ENCODE measurements at places on chromosomes 13 and 19.

GRCh38 chr19:4063369-4064148 lies 3.1 kb downstream of the ZBTB7A start:
- ATAC-seq, result no peak

DNA sequence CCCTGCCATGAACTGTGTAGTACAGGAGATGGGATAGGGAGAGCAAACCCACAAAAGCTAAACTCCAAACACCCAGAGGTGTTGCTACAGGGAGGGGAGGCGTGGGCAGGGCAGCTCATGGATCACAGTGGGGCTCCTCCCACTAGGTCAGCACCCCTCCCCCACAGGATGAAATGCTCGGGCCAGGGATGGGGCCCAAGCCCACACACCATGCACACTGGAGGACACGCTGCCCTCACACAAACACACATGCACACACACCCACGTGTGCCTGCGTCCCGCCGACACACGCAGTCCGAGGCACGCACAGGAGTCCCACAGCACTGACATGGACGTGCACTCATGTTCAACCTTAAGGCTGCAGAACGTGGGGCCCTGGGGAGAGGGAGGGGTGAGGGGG lies 6.0 kb upstream of the CCNP start:
- ATAC-seq, result no peak

- ATAC-seq, result no peak
Measured at GRCh38 chr19:48780631-48781391, 25.5 kb downstream of the FGF21 start.

GRCh38 chr19:375395-376110 lies 31.0 kb upstream of the MIER2 start:
- no peak for ATAC-seq

DNA sequence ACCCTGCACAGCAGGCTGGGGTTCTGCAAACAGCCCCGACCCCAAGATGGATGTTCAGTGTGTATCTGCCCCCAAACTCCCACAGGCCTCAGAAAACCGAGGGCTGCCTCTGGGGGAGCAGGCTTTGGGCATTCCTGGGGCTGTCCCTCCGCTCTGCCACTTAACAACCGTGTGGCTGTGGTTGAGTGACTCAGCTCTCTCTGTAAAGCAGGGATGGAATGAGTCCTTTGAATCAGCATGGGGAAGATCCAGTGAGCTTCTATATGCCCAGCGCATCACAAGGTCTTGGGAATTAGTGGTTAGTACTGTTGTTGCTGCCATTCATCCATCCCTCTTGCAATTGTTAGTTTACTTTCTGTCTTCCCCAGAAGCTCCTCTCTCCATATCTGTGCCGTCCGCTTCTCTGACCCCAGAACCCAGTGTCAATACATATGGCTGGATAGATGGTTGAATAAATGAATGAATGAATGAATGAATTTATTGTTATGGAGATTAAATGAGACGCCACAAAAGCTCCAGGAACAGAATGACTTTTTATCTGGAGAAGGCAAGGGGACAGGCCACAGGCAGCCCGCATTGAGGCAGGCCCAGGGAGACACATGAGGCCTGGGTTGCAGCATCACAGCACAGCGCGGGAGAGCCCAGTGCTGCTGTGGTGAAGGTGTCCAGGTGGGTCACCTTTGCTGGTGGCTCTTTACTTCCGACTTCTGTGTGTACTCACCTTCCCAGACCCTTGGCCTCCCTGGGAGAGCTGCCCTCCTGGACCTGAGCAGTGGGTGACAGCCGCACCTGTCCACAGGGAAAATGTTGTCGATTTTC lies 89.2 kb downstream of the RGCC start:
- peak; percentile 28 for ATAC-seq

- no peak for ATAC-seq
Measured at GRCh38 chr13:23629566-23630272, 59.5 kb downstream of the TNFRSF19 start.

GRCh38 chr13:40269086-40269485 lies 397.4 kb downstream of the FOXO1 start:
- ATAC-seq, result no peak

DNA sequence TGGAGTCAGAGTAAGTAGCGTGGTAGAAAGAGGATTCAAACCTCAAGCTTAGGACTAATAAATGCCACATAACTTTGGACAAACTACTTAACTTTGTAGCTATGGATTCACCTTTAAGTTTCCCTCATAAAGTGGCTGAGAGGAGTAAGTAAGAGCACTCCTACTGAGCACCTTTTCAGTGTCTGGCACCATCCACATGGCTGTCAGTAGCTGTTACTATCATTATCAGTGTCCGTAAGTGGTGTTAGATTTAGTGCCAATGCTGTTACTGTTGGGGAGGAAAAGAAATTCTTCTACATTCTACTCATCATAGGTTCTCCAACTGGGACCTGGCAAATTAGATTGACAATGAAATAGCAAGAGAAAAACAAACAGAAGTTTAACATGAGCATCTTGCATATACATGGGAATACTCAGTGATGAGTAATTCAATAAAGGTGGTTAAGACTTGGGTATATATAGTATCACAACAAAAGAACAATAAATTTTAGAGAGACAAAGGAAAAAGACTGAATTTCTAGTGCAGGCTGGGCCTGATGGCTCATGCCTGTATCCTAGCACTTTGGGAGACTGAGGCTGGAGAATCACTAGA lies 165.6 kb upstream of the NBEA start:
- ATAC-seq, result no peak

- no peak for ATAC-seq
Measured at GRCh38 chr13:94174009-94174408, 305.5 kb downstream of the DCT start.

GRCh38 chr19:55041627-55042343 lies 3.7 kb upstream of the GP6 start:
- peak; percentile 69 for ATAC-seq

DNA sequence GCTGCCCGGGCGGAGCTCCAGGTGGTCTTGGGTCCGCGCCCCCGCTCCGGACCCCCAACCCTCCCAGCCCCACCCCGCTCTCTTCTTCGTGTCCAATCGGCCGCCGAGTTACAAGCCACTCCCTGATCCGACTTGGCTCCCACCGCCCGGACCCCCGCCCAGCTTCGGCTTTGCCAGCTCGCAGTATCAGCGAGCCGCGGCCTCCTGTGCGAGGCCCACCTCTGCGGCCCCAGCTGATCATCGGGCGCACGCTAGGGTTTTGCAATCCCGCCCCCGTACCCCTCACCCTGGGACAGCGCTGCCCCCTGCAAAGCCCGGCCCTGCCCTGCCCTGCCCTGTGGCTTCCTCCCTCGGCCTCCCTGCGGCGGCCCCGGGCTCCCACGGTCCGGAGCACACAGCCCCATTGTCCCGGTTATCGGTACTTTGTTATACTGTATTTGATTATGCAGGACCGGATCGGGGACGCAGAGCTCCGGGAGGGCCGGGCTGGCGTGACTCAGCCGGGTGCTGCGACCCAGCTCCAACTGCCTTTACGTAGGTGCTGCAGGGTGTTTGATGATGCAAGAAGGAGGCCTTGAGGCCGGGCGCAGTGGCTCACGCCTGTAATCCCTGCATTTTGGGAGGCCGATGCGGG lies 598 bp upstream of the LPAR2 start:
- peak; percentile 39 for ATAC-seq

- ATAC-seq, result no peak
Measured at GRCh38 chr13:93861818-93862217, 617.7 kb downstream of the DCT start.

DNA sequence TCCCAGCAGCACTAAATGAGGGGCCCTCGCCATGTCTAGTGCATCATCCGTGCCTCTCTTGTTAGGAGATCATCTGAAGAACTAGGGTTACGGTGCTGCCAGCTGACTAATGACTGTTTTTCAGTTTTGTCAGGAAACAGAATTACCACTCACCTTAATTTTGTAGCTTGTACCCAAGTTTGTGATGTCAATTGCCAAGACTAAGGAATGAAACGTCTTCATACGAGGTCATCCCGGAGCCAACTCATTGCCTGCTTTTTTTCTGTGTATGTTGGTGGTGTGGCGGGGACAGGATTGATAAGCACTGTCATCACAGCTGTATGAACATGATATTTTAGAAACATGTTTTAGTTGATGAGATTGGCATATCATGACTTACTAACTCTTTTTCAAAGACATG lies 100.6 kb downstream of the TNFRSF19 start:
- ATAC-seq, result no peak

DNA sequence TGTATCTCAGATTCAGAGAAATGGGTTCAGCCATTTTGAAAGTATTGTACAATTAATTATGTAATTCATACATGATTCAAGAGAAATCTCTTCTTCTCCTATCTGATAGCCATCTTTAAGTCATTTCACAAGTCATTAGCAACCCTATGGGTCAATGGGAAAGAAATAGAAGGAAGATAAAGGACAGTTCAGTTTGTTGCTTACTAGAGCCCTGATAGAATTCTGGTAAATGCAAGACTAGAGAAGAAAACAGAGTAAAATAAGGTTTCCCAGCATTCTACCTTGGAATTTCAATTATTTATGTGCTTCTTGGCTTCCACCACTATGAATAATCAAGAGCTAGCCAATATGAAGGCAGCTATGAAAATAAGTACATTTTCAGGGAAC lies 117.7 kb downstream of the LHFPL6 start:
- ATAC-seq, result no peak

- no peak for ATAC-seq
Measured at GRCh38 chr13:95067303-95067702, 233.9 kb downstream of the ABCC4 start.

- no peak for ATAC-seq
Measured at GRCh38 chr13:112802802-112803195, 113.0 kb downstream of the ATP11A start.

DNA sequence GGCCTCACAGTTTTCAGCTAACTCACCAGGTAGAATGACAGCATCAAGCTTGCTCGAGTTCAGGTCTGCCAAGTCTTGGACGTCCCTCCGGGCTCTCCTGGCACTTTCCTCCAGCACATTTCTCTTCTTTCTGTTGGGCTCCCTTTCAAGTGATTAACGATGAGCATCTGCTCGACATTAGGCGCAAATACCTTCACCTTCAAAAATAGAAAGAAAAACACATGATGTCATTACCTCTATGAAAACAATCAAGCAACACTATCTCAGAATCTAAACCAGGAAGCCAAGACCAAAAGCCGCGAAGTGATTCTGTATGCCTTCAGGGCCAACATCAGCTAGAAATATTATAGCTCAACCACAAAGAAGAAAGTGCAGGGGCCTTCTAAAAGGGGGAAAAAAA lies 15.4 kb upstream of the CLN5 start:
- no peak for ATAC-seq

DNA sequence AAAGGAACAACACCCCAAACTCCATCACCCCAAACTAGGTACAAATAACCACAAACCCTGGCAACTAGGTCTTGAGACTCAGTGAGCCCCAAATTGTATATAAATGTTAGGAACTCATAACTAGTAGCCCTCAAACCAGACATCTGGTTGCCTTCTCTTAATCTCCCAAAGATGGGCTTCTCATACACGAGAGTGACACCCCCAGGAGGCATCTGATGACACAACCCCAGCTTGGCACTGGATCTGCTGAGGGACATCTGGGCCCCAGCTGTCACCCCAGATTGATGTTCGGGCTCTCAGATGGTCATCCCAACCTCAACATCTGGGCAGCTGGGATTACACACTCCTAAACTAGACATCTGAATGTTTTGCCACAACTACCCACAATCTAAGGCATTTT lies 14.8 kb downstream of the RABAC1 start:
- no peak for ATAC-seq

DNA sequence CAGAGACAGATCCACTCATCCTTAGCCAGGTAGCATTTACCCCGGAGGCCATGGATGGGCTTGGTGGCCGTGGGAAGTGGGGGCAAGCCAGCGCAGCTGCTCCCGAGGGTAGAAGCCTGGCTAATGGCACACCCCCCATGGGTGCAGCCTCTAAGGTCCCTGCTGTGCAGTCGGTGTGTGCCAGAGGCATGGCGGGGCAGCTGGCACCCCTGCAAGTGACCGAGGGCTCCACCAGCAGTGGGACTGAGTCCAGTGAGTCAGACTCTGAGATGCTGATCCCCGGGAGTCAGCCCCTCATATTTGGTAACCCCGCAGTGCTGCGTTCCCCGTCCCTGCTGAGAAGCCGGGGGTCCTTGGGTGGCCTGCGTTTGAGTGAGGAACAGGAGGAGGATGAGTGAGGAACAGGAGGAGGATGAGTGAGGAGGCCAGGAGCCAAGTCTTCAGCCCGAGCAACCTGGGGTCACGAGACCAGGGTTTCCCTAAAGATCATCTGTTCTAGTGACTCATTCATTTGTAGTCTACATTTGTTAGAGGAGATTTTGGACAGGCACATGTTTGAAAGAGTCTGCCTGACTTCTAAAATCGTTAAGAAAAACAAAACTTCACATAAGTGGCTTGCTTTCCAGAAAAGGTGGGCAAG lies 180.7 kb downstream of the STK24 start:
- no peak for ATAC-seq

- no peak for ATAC-seq
Measured at GRCh38 chr13:94311893-94312292, 167.6 kb downstream of the DCT start.

DNA sequence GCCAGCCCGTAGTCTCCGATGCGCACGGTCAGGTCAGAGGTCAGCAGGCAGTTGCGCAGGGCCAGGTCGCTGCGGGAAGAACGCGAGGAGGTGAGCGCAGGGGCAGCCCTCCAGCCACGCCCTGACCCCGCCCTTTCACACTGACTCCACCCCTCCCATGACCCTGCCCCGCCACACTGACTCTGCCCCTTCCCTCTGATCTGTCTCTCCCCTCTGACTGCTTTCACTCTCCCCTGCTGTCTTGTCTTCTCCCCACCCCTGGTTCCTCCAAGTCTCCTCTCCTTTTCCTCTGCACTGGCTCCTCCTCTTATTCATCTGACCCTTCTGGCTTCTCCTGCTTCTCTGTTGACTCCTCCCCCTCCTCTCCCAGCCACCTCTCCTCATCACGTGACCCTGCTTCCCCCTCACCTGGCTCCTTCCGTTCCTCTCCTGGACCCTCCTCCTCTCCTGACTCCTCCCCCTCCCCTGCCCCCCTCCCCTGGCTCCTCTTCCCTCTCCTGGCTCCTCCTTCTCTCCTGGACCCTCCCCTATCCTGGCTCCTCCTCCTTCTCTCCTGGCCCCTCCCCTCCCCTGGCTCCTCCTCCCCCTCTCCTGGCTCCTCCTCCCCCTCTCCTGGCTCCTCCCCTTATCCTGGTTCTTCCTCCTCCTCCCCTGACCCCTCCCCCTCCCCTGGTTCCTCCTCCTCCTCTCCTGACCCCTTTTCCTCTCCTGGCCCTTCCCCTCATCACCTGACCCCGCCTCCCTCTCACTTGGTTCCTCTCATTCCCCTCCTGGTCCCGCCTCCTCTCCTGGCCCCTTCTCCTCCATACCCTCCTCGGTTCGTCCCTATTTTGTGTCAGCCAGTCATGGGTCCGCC lies 9.9 kb downstream of the LMTK3 start:
- ATAC-seq, result peak; percentile 64

DNA sequence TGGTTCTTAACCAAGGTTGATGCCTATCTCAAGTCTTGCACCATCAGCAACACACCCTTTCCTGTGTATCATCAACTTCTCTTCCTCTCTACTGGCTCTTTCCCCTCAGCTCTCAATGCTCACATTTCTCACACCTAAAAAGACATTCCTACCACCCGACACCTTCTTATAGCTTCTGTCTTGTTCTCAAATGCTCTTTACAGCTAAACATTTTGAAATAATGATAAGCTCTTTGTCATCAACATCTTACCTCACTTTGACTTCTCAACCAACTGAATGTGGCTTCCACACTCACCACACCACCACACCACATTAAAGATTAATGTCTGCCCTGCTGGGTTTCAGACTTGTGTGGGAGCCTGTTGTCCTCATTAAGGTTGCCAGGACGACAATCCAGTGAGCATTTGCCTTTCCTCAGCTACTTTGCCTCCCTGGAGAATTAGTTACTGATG lies 67.8 kb downstream of the RXFP2 start:
- ATAC-seq, result peak; percentile 65
